ENCODE measurements at places on chromosomes 2 and 18. TPM values are rescaled to one million over a fixed set of nuclear protein-coding genes. Genes with fewer than 3 reads are reported as not detected.

NPC1 gene
- 28.7 TPM for total RNA-seq

NLRC4 gene
- not detected for total RNA-seq

- no peak for DNase-seq
Measured at GRCh38 chr2:28496781-28497180, 921 bp downstream of the PLB1 start.

- DNase-seq = no peak
Measured at GRCh38 chr2:181262782-181263181, 194.4 kb upstream of the ITGA4 start.
